Substantia nigra (tissue), 51 donors: ENCODE measurements at places on chromosomes 7 and 10.

- no peak for DNase-seq
These were observed 8.5 kb downstream of the IL15RA start for GRCh38 chr10:5968681-5969453.

DNA sequence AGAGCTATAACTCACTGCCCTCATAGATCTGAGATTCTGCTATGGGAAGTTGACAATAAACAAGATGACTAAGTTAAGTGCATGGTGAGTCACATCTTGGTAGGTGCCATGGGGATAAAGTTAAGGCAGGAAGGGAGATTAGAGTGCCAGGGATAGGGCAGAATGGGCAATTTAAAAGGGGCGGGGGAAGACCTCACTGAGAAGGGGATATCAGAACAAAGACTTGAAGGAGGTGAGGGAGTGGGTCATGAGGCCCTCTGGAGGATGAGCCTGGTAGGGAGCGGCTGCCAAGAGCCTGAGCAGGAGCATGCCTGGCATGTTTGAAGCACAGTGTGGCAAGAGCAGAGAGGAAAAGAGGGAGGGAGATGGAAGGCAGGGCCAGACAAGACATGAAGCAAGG lies 34.8 kb upstream of the INMT start:
- DNase-seq: no peak

DNA sequence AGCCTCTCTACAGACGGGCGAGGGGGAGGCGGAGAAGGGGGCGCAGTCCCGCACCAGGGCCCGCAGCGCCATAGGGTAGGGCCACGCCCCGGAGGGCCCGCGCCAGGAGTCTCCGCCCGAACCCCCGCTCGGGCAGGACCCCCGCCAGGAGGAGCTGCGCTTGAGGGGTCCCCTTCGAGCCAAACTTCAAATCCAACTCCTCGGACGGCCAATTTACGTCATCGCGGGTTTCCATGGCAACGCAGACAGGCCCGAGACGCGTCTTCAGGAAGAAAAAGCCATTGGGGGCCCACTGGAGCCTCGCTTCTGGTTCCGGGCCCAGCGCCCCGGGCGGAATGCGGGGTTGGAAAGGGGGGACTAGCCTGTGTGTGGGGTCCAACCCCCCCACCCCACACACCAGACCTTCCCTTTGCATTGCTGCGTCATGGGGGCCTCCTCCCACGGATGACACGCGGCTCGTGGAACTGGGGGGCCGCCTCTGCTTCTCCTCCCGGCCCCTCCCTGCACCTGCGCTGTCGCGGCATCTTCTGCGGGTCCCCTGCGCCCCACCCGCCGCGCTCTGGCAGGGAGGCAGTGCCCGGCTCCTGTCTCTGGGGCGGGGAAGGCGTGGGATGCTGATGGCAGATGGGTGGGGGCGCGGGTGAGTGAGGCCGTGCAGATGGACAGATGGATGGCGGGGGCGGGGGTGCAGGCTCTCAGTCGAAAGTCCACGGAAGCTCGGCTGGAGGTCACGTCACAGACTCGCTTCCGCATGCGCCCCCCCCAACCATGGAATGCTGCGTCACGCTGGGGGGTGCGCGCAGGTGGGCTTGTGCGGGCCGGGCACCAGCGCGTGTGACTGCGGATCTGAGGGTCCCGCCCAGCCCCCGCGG lies 1.2 kb downstream of the CALY start:
- DNase-seq: no peak

DNA sequence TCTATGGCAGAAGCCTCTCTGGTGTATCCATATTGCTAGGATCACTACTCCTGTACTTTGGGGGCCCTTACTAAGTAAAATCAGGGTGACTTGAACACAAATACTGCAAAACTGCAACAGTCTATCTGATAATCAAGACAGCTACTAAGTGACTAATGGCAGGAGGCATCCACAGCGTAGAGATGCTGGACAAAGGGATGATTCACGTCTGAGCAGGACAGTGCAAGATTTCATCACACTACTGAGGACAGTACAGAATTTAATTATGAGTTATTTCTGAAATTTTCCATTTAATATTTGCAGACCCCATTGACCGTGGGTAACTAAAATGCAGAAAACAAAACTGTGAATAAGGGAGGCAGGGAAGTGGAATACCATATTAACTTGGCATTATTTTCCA lies 10.4 kb downstream of the CUL2 start:
- DNase-seq: no peak

- no peak for DNase-seq
These were observed 19.2 kb downstream of the OIT3 start for GRCh38 chr10:72912736-72913135.

DNA sequence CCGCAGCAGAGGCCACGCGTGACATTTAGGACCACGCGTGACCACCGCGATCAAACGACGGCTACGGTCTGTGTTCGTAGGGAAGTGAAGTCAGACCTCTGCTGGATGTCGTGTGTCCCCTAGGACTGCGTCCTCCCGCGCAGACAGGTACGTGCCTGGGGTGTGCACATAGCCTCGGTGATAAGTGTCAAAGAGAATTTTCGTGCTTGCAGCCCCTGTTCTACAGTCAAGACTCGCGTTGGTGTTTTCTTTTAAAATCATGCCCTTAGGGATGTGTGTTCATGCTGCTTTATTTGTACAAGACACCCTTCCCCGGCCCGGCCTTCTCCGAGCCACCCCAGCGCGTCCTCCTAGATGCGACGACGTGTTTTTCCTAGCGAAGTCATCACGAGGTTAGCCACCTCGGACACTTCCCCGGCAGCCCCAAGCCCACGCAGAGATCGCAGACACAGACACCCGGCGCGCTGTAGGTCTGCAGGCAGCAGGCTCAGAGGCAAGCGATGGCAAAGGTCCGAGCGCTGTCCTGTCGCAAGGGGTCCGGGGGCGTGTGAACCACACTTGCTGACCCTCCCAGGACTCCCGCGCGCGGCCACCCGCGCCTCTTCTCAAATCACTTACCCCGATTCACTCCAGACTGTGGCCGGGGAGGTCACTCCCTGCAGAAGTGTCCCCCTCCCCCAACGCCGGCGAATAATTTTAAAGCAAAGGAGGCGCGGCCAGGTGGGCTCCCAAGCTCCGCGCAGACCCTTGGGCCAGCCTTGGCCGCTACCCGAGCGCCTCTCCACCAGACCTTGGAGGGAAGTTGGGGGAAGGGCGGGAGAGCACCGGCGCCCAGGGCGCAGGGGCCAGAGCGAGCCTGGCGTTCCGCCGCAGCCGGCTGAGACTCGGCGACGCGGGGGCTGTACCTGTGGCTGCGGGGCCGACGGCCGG lies 552 bp downstream of the MKX start:
- no peak for DNase-seq

DNA sequence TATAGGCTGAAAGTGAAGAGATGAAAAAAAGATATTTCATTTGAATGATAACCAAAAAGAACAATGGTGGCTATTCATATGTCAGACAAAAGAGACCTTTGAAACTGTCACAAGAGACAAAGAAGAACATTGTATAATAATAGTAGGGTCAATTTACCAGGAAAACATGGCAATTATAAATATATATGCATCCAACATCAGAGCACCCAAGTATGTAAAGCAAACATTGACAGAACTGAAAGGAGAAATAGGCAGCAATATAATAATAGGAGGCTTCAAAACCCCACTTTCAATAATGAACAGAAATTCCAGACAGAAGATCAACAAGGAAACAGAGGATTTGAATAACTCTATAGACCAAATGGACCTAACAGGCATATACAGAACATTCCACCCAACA lies 876.2 kb downstream of the GRID1 start:
- DNase-seq: no peak

- no peak for DNase-seq
These were observed 64.3 kb downstream of the ARID5B start for GRCh38 chr10:61965703-61966395.

DNA sequence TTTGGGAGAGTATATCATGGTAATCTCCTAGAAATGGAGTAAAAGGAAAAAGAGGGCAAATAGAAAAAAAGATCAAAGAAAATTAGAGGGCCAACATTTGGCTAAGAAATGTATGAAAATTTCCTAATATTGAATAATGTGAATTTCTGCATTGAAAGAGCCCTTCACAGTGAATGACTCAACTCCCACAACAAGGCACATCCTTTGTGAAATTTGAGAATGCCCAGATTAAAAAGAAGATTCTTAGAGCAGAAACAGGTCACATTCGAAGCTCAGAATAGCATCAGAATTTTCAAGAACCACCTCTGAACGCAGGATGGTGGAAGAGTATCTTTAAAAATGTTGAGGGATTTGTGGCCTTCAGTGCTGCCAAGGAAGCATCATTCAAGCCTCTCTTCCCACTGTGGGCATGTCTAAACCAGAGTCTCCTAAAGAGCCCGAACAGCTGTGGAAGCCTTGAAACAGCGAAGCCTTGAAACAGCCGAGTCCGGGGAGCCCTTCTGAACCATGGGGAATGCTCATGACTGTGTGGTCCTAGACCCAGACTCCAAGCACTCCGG lies 43.6 kb downstream of the GUSB start:
- DNase-seq: no peak

- DNase-seq: no peak
These were observed 139.4 kb downstream of the TACC2 start for GRCh38 chr10:122128357-122128756.

GRCh38 chr7:2118630-2119190 lies 114.0 kb downstream of the MAD1L1 start:
- no peak for DNase-seq

GRCh38 chr10:803041-803741 lies 113.7 kb upstream of the DIP2C start:
- DNase-seq: no peak

DNA sequence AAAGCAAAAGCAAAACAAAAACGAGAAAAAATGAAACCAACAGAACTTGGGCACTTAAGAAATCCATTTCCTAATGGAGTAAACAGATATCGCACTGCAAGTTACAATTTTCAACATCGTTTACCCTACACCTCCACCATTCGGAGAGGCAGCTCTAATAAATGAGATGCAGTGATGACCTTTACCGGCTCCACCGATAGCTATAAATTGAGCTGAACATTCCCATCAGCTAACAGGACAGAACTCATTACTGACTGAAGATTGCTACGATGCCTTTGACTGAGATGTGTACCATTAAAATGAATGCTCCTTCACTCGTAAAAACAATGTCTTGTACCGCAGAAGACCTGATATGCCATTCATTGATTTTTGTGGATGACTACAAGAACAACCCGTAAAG lies 465.6 kb downstream of the DPP6 start:
- DNase-seq: no peak

- no peak for DNase-seq
These were observed 6.5 kb downstream of the PRSS2 start for GRCh38 chr7:142777318-142777717.

DNA sequence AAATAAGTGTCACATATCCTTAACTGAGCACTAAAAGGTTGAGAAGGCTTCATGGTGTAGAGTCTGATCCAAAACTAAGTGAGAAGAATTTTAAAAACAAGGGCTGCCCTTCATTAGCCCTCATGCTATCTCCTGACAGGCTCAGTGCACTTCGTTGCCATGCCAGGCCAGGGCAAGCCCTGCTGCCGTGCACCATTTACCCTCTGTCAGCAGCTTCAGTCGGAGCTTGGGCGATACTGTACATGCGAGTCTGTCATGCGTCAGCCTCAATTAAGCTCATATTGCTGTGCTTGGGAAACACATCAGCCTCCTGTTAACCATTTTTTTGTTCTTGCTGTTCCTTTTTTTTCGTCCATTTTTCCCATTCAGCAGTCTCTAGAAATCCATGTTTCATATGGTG lies 166.6 kb downstream of the VTI1A start:
- DNase-seq: no peak

DNA sequence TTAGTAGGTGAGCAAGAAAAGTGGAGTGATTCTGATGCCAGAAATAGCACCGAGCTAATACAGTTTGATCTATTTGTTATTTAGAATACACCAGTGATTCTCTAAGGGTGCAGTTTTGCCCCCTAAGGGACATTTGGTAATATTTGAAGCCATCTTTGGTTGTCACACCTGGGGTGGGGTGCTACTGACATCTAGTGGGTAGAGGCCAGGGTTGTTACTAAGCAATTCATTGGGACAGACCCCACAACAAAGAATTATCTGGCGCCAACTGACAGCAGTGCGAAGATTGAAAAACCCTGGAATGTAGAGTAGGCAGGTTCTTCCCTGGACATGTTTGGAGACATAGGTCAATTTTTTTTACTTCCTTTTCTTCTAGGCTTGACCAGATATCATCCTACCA lies 14.6 kb downstream of the PALS2 start:
- DNase-seq: no peak

- no peak for DNase-seq
These were observed 179.3 kb downstream of the XPNPEP1 start for GRCh38 chr10:109744020-109744419.

DNA sequence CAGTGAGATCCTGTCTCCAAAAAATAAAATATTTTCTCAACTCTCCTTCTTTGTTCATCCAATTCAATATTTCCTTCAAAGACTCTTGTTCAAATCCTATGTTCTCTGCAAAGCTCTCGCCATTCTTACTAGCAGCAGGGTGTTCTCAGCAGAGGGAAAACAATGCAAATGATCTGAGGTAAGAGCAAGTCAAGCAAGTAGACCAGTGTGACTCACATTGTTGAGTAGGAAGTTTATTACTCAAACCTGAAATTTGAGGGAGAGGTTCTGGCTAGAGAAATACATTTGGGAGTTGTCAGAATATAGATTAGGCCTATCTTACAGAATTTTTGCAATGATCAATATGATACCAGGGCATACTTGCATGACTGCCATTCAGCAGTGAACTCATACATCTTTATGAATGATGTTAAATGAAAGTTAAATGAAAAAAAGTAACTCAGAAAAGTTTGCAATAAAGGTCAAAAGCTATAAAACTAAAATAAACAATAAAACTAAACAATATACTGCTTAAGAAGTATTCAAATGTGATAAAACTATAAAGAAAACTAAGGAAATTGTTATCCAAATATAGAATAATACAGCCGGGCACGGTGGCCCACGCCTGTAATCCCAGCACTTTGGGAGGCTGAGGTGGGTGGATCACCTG lies 5.8 kb downstream of the IDE start:
- no peak for DNase-seq

DNA sequence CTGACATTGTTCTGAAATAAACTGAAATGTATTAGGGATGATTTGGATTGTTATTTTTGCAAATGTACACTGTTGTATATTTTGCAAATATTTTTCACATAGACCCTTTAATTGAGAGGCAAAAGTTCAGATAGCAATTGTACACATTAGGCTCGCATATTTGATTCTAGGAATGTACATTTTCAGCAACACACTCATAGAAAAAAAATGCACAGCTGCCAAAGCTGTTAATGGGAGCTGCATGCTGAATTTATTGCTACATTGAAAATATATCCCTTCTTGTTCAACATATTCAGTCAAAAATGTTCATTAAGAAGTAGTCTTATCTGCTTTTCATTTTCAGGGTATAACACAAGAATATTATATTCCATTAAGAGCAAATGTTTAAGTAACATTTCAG lies 512.9 kb downstream of the ATRNL1 start:
- no peak for DNase-seq

GRCh38 chr7:97001221-97001620 lies 4.1 kb upstream of the DLX6 start:
- DNase-seq: no peak

- DNase-seq: no peak
These were observed 228.0 kb downstream of the PRKG1 start for GRCh38 chr10:51302316-51302715.
